ENCODE measurements at places on chromosomes 7 and 10. TPM values are rescaled to one million over a fixed set of nuclear protein-coding genes. Genes with fewer than 3 reads are reported as not detected.

The TACR2 gene
- total RNA-seq: not detected

The CHST3 gene
- total RNA-seq: 0.16 TPM

The CLRN3 gene
- total RNA-seq: not detected

The PPP1R17 gene
- not detected for total RNA-seq

The INA gene
- 1.5 TPM for total RNA-seq

The CALCR gene
- not detected for total RNA-seq

The ABCC2 gene
- 1.3 TPM for total RNA-seq

The MYO1G gene
- 252 TPM for total RNA-seq

The ACTR3C gene
- 8.2 TPM for total RNA-seq

The OR6B1 gene
- not detected for total RNA-seq

The MUC3A gene
- not detected for total RNA-seq

The SOSTDC1 gene
- total RNA-seq: not detected

The ECHS1 gene
- total RNA-seq: 69.3 TPM

The CYP2C9 gene
- total RNA-seq: not detected

The ING3 gene
- 26.7 TPM for total RNA-seq

The RAB19 gene
- 23.9 TPM for total RNA-seq

The PTF1A gene
- total RNA-seq: not detected

The ZNF853 gene
- 0.42 TPM for total RNA-seq

The TRIM4 gene
- total RNA-seq: 22.1 TPM

The TMEM60 gene
- 11.0 TPM for total RNA-seq

The MSANTD7 gene
- total RNA-seq: 29.6 TPM

The TNS3 gene
- total RNA-seq: 4.1 TPM

The TUBB8 gene
- total RNA-seq: not detected

The TMEM225B gene
- 0.64 TPM for total RNA-seq

The CHPF2 gene
- total RNA-seq: 45.6 TPM

The GNAI1 gene
- 5.3 TPM for total RNA-seq

The TMEM229A gene
- total RNA-seq: not detected

The PTPRN2 gene
- total RNA-seq: 0.47 TPM

The NODAL gene
- total RNA-seq: not detected

The ATG9B gene
- 4.7 TPM for total RNA-seq

The TLX1 gene
- not detected for total RNA-seq

The GDF2 gene
- total RNA-seq: not detected

The KIAA1549 gene
- 0.75 TPM for total RNA-seq

The CNPY4 gene
- 19.6 TPM for total RNA-seq

The NPTX2 gene
- total RNA-seq: 0.08 TPM

The SSC4D gene
- total RNA-seq: 0.73 TPM

The DRGX gene
- not detected for total RNA-seq

The MDH2 gene
- total RNA-seq: 292 TPM

The TET1 gene
- 0.73 TPM for total RNA-seq

The RASSF4 gene
- 1.3 TPM for total RNA-seq

The BLVRA gene
- total RNA-seq: 48.1 TPM

The TMEM213 gene
- total RNA-seq: not detected

The NAT16 gene
- not detected for total RNA-seq

The MYL7 gene
- not detected for total RNA-seq

The SDK1 gene
- total RNA-seq: 0.15 TPM

The MMP21 gene
- total RNA-seq: not detected

The BMPER gene
- total RNA-seq: not detected

The LRRN3 gene
- total RNA-seq: 57.3 TPM

The LLCFC1 gene
- total RNA-seq: not detected

The VAX1 gene
- total RNA-seq: not detected

The ARHGEF35 gene
- 3.4 TPM for total RNA-seq

The C10orf67 gene
- 0.18 TPM for total RNA-seq

The TECPR1 gene
- total RNA-seq: 49.1 TPM

The CYP2E1 gene
- 0.52 TPM for total RNA-seq

The ACBD7 gene
- 2.7 TPM for total RNA-seq

The PHYHIPL gene
- not detected for total RNA-seq

The OPALIN gene
- not detected for total RNA-seq

All from activated T-helper 1 cell treated with anti-CD3 and anti-CD28 coated beads, Interleukin-12 subunit alpha, Interleukin-12 subunit beta, Interleukin-2, Interleukin-4 antibody, amounts not matched to agents 30 ng/mL and 10 ng/mL and 1 ng/mL, durations not matched to agents 14 hours and 24 hours and 36 hours (primary cell).